ENCODE measurements at places on chromosomes 12 and 14.

DNA sequence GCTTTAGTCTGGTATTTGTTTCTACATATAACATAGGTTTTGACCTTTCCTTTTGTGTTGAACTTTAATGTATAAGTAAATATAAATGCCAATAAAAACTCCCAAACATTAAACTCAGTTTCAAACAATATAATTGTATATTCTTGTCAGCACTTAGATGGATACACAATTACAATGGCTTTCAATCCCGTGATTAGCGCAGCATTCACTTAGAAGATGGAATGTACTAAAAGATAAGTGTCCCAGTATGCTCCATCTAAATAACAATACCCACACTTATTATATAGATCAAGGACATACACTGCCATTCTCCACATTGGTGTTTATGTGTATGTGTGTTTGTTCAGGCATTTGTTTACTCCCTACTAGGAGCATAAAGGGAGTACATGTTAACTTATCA, 193.1 kb downstream of the SOX5 start:
- DNase-seq, result no peak

DNA sequence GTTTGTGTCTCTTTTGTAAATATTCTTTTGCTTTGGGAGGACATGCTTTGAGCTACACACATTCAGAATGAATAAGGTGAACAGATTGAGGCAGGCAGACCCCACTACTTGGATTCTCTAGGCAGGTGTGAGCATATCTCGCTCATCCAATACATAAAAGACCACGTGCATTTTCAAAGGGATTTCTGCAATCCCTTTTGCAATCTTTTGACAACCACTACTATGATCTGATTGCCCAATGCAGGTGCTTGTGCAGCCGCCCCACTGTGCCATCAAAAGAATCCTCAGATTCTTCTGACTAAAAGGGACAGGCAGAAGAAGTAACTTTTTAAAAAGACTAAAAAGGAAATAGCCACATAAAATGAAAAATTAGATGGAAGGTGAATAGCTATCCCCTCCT, 341.4 kb downstream of the BMP4 start:
- no peak for DNase-seq

GRCh38 chr14:89672636-89673511, 255.8 kb upstream of the FOXN3 start:
- DNase-seq, result no peak

- DNase-seq, result no peak
These were observed 71.6 kb upstream of the MDGA2 start for GRCh38 chr14:47746986-47747385.

DNA sequence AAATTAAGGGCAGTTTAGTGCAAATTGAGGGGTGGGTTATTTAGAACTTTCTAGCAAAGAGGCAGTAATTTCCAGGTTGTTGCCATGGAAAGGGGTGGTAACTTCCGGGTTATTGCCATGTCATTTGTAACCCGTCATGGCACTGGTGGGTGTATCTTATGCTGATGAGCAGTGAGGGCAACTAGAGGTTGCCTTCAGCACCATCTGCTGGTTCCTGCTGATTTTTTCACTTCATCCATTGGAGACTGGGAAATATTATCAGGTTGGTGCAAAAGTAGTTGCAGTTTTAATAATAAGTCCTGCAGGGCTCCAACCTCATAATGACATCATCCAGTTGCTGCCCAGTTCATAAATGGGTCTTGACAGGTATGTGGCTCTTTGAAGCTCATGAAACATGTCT, 24.4 kb upstream of the SERPINA4 start:
- no peak for DNase-seq

DNA sequence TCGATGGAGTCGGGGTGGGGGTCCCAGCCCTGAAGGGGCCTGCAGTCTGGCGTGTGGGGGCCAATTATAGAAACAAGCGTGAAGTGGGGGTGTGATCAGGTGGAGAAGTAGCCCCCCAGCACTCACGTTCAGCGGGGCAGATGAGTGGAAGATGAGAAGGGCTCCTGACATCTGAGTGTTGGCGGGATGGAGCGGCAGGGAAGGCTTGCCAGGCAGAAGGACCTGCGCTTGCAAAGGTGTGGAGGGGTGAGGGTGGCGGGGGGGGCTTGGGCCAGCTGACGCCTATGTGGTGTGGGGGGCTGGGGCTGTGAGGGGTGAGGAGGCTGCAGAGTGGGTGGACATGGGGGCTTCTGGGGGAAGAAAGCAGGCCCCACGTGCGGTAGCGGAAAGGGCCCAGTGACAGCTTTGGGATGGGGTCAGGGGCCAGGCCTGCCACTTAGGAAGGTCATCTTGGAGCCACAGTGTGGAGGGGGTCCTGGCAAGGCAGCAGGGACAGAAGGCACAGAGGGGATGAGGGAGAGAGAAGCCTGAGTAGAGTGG, 22.2 kb upstream of the BEGAIN start:
- DNase-seq, result no peak

DNA sequence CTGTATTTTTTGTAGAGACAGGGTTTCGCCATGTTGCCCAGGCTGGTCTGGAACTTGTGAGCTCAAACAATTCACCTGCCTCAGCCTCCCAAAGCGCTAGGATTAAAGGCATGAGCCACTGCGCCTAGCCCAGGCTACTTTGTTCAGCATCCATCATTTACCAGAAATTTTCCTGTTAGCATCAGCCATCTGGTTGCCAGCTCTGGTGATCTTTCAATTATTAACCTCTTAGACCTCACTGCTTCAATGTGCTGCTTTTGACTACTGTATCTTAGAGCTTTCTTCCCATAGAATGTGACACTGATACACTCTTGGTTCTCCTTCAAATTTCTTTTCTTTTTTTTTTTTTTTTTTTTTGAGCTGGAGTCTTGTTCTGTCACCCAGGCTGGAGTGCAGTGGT, 5.4 kb upstream of the AMHR2 start:
- no peak for DNase-seq

DNA sequence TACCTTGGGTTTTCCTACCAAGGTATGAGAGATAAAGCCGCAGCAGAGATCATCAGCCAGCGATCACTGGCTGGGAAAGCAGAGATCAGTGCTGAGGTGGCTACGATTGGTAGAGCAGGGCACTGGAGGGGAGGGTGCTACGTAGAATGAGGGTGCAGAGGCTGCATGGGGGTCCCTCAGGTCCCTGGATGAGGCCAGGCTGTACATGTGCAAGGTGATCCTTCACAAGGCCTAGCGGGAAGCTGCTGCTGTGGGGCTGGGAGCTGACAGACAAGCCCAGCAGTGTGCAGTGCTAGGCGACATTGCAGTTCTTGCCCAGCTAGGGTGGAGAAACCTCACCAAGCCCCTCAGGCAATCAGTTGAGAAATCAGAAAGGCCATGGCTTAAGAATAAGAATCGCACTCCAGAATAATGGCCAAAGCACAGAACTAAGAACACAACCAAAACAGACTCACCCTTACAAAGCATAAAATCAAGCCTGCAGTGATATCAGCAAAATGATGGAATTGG, 37.2 kb upstream of the GPR132 start:
- DNase-seq, result no peak

- DNase-seq, result no peak
These were observed 96.1 kb downstream of the EML1 start for GRCh38 chr14:99889268-99889667.

- DNase-seq, result peak; percentile 9
These were observed 8.9 kb downstream of the GPR65 start for GRCh38 chr14:88013750-88014349.

GRCh38 chr14:51039252-51039651, 55.7 kb downstream of the TRIM9 start:
- DNase-seq, result no peak

All from T follicular helper cell (primary cell).